ENCODE measurements at places on chromosomes 1 and 21.

GRCh38 chr1:221573756-221574155 lies 168.1 kb downstream of the DUSP10 start:
- no peak for DNase-seq

- no peak for DNase-seq
Observed at GRCh38 chr1:82625537-82625936, 824.8 kb downstream of the ADGRL2 start.

- DNase-seq: no peak
Observed at GRCh38 chr1:7388488-7389185, 382.5 kb upstream of the VAMP3 start.

DNA sequence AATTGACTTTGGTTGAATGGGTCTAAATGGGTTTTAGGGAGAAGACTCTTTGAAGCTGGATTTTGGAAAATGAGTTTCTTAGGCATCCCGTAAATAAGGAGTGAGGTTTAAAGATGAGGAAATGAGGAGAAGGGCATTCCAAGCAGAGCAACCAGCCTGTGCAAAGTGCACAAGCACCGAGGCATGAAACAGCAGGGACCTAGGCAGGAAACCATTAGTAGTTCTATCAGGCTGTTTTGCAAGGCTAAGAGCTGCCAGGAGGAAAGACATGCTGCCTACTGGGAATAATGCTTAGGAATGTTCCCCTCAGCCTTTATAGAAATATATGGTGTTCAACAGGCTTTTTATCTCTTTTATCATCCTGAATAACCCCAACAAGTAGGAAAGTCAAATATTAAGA lies 153.1 kb upstream of the FGGY start:
- no peak for DNase-seq

GRCh38 chr1:197156692-197157091 lies 10.2 kb upstream of the ASPM start:
- DNase-seq: no peak
